Spleen (tissue), 13 donors: ENCODE measurements at places on chromosomes 3 and 15. TPM values are rescaled to one million over a fixed set of nuclear protein-coding genes. Genes with fewer than 3 reads are reported as not detected.
A peak's percentile ranks its signal among the peaks of the same experiment; 100 is the strongest.

- no peaks in the 10 kb centered on the region for H3K36me3 ChIP-seq
- no peak overlapping the region for H3K27ac ChIP-seq
- no peak for DNase-seq
- no peak overlapping the region for H3K4me3 ChIP-seq
- H3K4me1 ChIP-seq, result no peaks in the 10 kb centered on the region
These were observed 572.0 kb upstream of the NR2F2 start for GRCh38 chr15:95758451-95758850.

- H3K4me1 ChIP-seq, result peaks cover 68% of the 10 kb centered on the region
- H3K36me3 ChIP-seq, result peaks cover 26% of the 10 kb centered on the region
- peak overlapping the region; percentile 98 for H3K27ac ChIP-seq
- no peaks in the 10 kb centered on the region for H3K27me3 ChIP-seq
- H3K4me3 ChIP-seq, result peak overlapping the region; percentile 84
- DNase-seq, result no peak
These were observed 589 bp downstream of the ANAPC13 start for GRCh38 chr3:134485075-134485717.

ITIH1 gene
- 3.5 TPM for total RNA-seq

GRCh38 chr3:52887166-52887565, 10.2 kb downstream of the STIMATE start:
- H3K36me3 ChIP-seq, result peaks cover 70% of the 10 kb centered on the region
- no peak for DNase-seq
- H3K27ac ChIP-seq, result no peak overlapping the region
- no peak overlapping the region for H3K4me3 ChIP-seq
- H3K27me3 ChIP-seq, result no peaks in the 10 kb centered on the region
- H3K4me1 ChIP-seq, result peaks cover 13% of the 10 kb centered on the region

NGLY1 gene
- total RNA-seq, result 53.8 TPM

- no peaks in the 10 kb centered on the region for H3K27me3 ChIP-seq
- DNase-seq, result peak; percentile 88
- no peaks in the 10 kb centered on the region for H3K36me3 ChIP-seq
- H3K4me3 ChIP-seq, result peak overlapping the region; percentile 91
These were observed 413 bp downstream of the NUSAP1 start for GRCh38 chr15:41333026-41333562.

DNA sequence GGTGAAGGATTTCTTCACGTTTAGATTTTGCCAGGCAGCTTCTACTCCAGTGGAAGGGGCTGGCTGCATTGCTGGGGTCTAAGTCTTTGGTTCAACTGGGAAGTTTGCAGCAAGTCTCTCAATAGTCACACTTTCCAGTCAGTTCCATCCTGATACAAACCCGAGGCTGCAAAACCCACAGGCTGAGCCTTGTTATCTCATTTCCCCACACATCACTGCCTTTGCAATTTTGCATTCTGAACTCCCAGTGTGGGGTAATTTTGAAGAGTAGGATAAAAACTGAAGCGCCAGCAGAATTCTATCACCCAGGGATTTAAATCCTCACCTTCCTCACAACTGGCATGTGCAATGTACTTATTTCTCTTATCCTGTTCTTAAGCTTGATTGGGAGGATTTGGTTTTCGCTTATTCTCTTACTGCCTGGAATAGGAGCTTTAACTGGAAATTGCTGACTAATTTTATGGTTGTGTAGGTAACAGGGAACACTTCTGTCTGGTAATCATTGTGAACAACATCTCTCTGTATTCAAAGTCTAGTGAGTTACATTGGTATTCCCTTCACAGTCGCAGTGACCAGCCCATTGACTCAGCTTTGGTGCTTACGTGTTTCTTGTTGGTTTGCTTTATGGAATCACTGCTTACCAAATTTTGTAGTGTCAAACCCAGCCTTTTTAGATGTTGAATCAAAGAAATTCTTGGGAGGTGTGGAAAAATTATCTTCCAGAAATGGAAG, 142.0 kb upstream of the TOPAZ1 start:
- H3K27me3 ChIP-seq, result peaks cover 44% of the 10 kb centered on the region
- H3K4me3 ChIP-seq, result no peak overlapping the region
- no peaks in the 10 kb centered on the region for H3K36me3 ChIP-seq
- H3K4me1 ChIP-seq, result no peaks in the 10 kb centered on the region

PLA2G4D gene
- not detected for total RNA-seq

NTRK3 gene
- total RNA-seq, result 1.9 TPM

DNA sequence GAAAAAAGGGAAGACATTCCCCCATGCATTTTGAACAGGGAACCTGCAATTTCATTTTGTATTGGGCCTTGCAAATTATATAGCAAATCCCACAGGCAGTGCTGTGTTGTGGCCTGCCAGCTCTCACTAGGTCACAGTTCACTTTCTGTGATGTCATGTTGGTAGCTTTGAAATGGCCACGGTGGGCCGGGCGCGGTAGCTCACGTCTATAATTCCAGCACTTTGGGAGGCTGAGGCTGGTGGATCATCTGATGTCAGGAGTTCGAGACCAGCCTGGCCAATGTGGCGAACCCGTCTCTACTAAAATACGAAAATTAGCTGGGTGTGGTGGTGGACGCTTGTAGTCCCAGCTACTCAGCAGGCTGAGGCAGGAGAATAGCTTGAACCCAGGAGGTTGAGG, 27.0 kb upstream of the C15orf39 start:
- H3K27me3 ChIP-seq, result peaks cover 15% of the 10 kb centered on the region
- DNase-seq, result no peak
- no peak overlapping the region for H3K27ac ChIP-seq
- no peaks in the 10 kb centered on the region for H3K36me3 ChIP-seq

GRCh38 chr3:48137425-48137999, 50.7 kb downstream of the CDC25A start:
- no peaks in the 10 kb centered on the region for H3K27me3 ChIP-seq
- no peak overlapping the region for H3K27ac ChIP-seq
- H3K36me3 ChIP-seq, result no peaks in the 10 kb centered on the region
- H3K4me3 ChIP-seq, result no peak overlapping the region
- DNase-seq, result no peak

GRCh38 chr3:149273096-149273751, 51.6 kb upstream of the CP start:
- H3K27ac ChIP-seq, result no peak overlapping the region
- H3K27me3 ChIP-seq, result no peaks in the 10 kb centered on the region
- no peak overlapping the region for H3K4me3 ChIP-seq

DNA sequence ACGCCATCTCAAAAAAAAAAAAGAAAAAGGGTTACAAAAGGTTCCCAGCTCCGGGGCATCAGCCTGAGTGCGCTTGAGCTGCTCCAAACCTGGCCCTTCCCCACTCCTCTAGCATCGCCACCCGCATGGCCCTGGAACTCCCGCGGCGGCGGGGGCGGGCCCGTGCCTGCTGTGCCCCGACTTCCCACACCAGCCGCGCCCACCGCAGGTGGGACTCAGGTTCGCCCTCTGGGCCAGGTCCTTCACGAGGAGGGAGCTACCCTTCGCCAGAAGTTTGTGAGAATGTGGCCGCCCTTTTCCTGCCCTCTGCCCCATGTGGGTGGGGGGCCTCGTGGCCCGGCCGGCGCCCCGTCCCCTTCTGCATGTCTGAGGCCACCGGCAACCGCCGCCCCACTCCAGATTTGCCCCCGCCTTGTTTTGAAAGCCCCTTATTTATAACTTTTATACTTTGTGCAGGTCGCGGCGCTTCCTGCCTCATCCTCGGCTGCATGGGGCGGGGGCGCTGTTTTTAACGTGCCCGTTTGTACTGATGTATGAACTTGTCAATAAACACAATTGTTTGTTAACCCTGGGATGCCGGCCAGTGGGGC, 507 bp upstream of the JMJD7 start:
- H3K4me1 ChIP-seq, result peaks cover 52% of the 10 kb centered on the region
- H3K27ac ChIP-seq, result peak overlapping the region; percentile 91
- no peaks in the 10 kb centered on the region for H3K27me3 ChIP-seq
- peak overlapping the region; percentile 75 for H3K4me3 ChIP-seq
- no peak for DNase-seq
